ENCODE measurements at places on chromosomes 12 and 14.

GRCh38 chr14:33430414-33431035 lies 491.8 kb downstream of the NPAS3 start:
- no peak for DNase-seq

- DNase-seq = no peak
Measured at GRCh38 chr12:77231501-77231918, 166.1 kb upstream of the E2F7 start.

- DNase-seq = no peak
Measured at GRCh38 chr12:60335745-60336144, 739.9 kb downstream of the SLC16A7 start.

DNA sequence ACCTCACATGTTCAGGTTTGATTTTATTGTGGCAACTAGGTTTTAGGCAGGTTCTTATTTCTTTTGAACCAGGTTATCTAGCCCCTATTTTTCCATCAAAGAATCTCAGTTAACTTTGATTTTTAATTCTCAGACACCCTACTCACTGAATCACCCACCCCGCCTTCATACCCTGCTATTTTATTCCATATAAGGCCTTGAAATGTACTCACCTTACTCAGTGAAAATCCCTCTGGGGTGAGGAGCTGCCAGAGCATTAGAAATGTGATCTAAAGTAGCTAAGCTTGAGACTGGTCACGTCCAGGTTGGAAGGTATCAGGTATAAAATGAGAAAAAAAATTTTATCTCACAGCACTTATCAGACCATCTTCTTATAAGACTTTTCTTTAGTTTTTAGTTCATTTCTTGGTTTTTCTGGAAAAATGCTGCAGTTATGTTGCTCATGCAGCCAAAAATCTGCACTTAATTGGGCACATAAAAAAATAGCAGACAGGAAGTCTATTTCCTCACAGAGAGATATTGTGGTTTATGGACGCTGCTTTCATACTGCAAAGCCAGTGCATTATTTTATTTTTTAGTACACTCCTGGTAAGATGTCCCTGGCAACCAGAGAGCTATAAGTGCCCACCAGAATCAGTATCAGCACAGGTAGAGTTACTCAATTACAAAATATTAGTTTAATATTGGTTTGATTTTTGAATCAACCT lies 101.5 kb upstream of the CCDC91 start:
- no peak for DNase-seq

DNA sequence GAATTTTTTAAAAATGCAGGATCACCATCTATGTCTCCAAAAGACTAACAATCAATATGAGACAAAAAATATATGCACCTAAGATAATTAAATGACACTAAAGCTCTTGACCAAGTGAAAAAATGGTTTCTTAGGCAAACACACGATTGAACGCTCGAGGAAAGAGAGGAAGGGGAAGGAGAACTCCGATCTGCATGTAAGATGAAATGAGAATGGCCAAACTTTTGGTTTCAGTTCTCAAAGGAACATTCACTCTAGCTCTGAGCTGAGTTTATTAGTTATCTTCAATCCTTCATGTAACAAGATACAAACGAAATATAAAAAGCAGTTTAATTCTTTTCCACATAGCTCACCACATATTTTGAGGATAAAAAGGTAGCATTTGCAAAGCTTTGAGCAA lies 2.8 kb downstream of the DYRK4 start:
- no peak for DNase-seq

- DNase-seq = no peak
Measured at GRCh38 chr12:46364777-46365580, 7.6 kb downstream of the SLC38A2 start.
